ENCODE measurements at places on chromosomes 4 and X. TPM values are rescaled to one million over a fixed set of nuclear protein-coding genes. Genes with fewer than 3 reads are reported as not detected.

DNA sequence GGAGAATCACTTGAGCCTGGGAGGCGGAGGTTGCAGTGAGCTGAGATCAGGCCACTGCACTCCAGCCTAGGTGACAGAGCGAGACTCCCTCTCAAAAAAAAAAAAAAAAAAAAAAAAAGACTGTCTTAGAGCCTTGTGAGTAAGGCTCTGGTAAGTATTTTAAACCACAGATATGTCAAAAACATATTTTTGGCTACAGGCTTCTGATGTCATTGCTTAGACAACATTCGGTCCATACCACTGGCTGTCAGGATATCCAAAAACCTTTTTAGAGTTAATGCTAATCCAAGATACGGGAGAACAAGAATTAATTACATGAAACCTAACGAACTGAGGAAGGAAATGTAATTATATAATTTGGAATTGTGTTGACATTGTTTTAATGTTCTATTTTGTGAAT, 999.5 kb upstream of the PABPC4L start:
- H3K4me1 ChIP-seq = no peaks in the 10 kb centered on the region
- DNase-seq = no peak
- no peak overlapping the region for H3K4me3 ChIP-seq
- no peaks in the 10 kb centered on the region for H3K27me3 ChIP-seq
- H3K27ac ChIP-seq = no peak overlapping the region

- no peak overlapping the region for H3K4me3 ChIP-seq
- no peaks in the 10 kb centered on the region for H3K4me1 ChIP-seq
- DNase-seq = no peak
- H3K36me3 ChIP-seq = no peaks in the 10 kb centered on the region
Observed at GRCh38 chrX:132118358-132118757, 9.5 kb downstream of the FRMD7 start.

DNA sequence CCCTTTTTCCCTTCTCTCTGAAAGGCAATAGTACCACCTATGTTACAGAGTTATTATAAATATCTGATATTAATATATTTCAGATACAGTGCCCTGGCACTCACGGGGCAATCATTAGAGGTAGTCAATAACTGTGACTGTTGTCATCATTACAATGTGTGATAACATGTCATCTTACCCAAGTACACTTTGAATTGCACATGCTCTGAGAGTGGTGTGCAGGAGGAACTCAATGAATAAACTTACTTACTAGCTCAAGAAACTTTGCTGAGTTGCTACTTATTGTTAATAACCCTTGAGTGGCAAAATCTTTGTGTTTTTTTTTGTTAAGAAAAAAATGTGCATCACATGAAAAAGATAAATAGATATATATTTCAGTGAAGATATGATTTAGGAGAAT, 275.1 kb upstream of the RASGEF1B start:
- H3K36me3 ChIP-seq = no peaks in the 10 kb centered on the region
- H3K4me1 ChIP-seq = peaks cover 2% of the 10 kb centered on the region
- no peaks in the 10 kb centered on the region for H3K27me3 ChIP-seq
- no peak overlapping the region for H3K27ac ChIP-seq
- H3K4me3 ChIP-seq = no peak overlapping the region

GRCh38 chr4:165874791-165875371, 1.8 kb downstream of the TLL1 start:
- peaks cover 25% of the 10 kb centered on the region for H3K4me1 ChIP-seq
- H3K36me3 ChIP-seq = no peaks in the 10 kb centered on the region
- H3K27me3 ChIP-seq = peaks cover 27% of the 10 kb centered on the region
- DNase-seq = no peak
- H3K27ac ChIP-seq = no peak overlapping the region
- H3K4me3 ChIP-seq = peak overlapping the region; percentile 30

Gene NHSL2
- 1.2 TPM for total RNA-seq
